Renal pelvis (tissue), 12 donors: ENCODE measurements at places on chromosomes 1 and 21.

DNA sequence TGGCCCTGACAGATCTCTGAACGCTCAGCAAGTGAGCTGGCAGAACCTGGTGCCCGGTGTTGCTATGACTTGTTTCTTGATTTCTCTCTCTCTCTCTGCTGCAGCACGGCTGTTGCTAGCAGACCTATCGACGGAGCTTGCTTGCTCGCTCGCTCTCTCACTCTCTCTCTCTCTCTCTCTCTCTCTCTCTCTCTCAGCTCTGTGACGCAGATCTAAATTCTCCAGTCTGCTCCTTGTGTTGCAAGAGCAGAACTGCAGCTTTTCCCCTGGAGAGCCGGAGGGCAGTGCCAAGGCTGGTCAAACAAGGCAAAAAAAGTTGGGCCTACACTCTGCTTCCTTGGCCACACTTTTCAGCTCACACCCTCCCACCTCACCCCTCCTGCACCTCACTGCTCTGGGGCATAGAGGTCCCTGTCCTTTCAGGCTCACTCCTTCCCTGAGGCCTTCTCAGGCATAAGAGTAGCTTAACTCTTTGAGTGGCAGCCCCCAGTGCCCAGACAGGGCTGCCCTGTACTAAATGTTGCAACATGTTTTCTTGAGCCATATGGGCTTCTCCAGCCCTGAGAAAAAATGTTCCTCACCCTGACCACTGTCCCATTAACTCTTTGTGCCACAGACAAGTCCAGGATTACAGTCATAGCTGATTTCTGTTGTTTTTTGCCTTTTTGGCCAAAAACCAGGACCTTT is 72.2 kb downstream of the CD46 start:
- DNase-seq, result peak; percentile 90

- no peak for DNase-seq
Measured at GRCh38 chr1:223748405-223748772, 36.0 kb downstream of the CAPN2 start.

- peak; percentile 87 for DNase-seq
Measured at GRCh38 chr1:1019122-1019999, 559 bp upstream of the AGRN start.

GRCh38 chr21:31855180-31855579 is 17.6 kb upstream of the HUNK start:
- no peak for DNase-seq

DNA sequence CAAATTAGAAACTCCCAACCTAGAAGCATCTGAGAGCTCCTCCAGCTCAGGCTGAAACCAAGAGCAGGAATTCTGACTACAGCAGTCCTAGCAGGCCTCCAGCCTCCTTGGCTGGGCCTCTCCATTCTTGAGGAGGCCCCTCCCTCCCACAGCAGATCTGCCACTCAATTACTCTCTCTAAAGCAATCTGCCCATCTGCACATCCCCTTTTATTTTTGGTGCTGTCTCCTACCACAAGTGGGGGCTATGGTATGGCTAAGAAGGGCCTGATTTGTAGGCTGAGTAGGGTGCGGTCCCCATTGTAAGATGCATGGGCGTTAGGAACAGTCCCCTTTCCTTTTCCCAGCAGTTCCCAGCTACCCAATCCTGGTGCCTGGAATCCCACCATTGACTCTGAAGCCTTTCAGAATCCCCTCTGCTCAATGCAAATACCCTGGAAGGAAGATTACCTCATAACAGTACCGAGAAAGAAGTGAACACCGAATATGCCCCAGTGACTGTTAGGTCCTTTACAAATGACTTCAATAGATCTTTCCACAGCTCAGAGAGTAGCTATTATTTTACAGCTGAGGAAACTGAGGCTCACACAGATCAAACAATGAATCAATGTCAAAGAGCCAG is 11.6 kb upstream of the TTC39A start:
- DNase-seq, result no peak

- DNase-seq, result no peak
Measured at GRCh38 chr1:40620586-40621210, 44.8 kb downstream of the RIMS3 start.

GRCh38 chr1:165945911-165946310 is 118.5 kb downstream of the UCK2 start:
- no peak for DNase-seq

DNA sequence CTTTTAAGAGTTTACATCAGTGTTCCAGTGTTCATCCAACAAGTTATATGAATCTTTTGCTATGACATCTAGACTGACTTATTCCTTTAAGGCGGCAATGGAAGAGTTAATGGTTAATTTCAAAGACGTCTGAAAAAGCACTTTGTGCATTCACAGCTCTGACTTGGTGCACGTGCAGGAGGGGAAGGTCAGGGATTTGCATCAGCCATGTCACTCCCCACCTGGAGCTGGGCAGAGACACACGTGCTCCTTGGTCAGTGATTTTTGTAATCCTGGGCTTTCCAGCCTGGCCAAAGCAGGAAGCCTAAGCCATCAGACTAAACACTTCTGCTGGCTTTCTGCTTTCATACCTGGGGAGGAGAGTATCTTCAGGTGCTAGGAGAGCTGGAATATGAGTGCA is 96.3 kb downstream of the ST3GAL3 start:
- DNase-seq, result no peak

DNA sequence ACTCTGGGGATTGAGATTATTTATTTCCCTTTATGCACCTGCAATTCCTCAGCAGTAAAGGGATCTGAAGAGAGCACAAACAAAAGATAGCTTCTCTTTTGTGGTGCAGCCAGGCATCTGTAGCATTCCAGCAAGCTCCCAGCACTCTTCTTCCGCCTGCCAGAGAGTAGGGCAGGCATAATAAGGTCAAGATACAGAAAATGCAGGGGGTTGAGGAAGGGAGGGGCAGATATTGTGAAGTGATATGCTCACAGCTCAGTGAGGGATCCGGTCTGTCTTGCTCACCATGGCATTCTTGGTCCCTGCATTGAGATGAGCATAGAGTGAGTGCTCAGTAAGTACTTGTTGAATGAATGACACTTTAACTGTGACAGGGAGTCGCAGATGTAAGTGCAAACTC is 23.9 kb downstream of the FASLG start:
- DNase-seq, result no peak

DNA sequence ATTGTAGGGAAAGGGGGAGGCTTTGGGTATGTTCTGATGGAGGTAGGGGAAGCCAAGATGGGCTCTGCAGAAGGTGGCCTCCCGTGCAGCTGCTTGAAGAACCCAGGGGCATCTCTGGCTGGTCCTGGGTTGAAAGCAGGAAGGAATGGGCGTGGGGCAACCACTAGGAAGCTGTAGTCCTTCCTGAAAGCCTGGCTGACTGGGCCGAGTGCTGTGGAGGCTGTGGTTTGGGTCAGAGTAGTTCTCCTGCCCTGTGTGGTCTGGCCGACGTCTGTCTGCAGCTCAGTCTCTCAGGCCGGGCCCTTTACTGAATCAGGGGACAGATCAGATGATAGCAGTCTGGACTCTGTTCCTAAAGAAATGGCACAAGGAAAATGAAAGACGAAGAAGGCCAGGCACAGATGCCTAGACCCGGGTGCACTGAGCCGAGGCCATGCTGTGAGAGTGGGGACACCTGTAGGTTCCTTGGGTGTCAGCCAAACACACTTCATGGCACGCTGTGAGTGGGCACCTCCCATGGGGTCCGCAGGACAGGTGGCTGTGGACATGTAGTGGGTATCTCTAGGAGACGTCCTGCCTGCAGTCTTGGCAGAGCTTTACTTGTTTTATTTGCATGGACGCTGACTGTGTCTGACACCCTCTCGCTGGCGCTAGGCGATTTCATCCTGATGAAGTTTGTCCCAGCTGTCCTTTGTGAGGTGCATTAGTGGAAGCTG is 87.0 kb downstream of the POFUT2 start:
- no peak for DNase-seq

DNA sequence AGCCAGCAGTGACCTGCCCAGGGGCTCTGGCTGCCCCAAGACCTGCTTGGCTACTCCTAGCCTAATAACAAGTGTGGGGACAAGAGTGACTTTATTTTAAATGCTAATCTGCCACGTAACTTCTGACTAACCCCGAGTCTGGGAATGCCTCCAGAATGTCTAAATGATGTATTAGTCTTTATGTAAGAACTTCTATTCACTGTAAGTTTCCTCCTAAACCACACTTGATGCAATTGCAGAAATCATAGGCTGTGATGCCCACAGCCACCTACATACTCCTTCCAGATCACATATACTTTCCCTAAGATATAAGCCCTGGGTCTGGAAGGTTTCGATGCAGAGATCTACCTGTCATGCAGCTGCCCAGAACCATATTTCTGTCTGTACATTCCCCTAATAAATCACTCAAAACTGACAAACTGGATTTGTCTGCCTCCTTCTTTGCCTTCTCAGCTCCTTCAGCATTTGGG is 5.9 kb upstream of the VPS45 start:
- peak; percentile 67 for DNase-seq

GRCh38 chr21:37220433-37220980 is 46.6 kb downstream of the VPS26C start:
- peak; percentile 48 for DNase-seq

DNA sequence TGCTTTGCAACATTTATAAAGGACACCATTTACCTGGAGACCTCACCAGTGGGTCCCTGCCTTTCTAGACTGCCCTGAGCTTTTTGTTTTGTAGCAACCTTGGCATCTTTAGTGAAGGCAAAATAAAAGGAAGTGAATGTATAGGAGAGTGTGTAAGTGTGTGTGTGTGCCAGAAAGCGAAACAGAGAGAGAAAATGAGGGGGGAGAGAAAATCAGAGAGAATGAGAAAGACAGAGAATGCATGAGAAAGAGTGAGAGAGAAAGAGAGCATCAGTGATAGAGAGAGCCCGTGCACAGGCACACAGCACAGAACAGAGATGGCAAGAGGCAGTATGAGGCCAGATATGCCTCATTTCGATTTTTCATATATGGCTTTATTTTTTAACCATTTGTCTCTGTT is 57.5 kb downstream of the HSD3B1 start:
- DNase-seq, result no peak

GRCh38 chr1:231862611-231863010 is 236.0 kb downstream of the DISC1 start:
- DNase-seq, result no peak

DNA sequence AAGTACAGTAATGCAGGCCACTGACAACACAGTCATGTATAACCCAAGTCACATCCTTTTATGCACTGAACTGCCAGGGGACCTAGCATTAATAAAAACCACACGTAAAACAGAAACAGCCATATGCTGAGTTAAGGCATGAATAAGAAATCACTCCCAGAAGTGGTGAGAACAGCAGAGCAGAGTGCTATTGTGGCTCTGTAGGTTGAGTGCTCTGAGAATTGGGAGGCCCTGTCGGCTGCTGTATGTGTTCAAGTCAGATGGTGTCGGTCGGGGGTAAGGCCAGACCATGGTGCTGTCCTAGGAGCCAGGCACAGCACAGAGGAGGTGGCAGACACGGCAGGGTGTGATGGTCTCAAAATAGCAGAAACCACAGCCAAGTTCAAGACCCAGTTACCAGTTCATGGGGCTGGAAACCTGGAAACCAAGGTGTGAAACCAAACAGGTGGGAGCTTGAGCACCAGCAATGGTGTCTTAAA is 126.6 kb upstream of the COA6 start:
- DNase-seq, result no peak

GRCh38 chr1:1161683-1162079 is 12.0 kb upstream of the TTLL10 start:
- no peak for DNase-seq

DNA sequence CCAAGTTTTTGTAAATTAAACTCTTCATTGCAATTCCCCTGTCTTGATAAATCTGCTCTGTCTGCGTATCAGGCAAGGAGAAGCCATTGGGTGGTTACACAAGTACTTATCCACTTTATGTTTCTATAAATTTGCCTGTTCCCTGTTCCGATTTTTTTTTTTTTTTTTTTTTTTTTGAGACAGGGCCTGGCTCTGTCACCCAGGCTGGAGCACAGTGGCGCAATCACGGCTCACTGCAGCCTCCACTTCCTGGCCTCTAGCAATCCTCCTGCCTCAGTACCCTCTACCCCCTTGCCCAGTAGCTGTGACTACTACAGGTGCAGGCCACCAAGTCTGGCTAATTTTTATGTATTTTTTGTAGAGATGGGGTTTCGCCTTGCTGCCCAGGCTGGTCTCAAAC is 11.1 kb upstream of the CSRP1 start:
- DNase-seq, result no peak

- DNase-seq, result no peak
Measured at GRCh38 chr1:54611621-54612020, 11.7 kb downstream of the FAM151A start.

GRCh38 chr1:92784021-92784638 is 778 bp downstream of the EVI5 start:
- DNase-seq, result peak; percentile 35

DNA sequence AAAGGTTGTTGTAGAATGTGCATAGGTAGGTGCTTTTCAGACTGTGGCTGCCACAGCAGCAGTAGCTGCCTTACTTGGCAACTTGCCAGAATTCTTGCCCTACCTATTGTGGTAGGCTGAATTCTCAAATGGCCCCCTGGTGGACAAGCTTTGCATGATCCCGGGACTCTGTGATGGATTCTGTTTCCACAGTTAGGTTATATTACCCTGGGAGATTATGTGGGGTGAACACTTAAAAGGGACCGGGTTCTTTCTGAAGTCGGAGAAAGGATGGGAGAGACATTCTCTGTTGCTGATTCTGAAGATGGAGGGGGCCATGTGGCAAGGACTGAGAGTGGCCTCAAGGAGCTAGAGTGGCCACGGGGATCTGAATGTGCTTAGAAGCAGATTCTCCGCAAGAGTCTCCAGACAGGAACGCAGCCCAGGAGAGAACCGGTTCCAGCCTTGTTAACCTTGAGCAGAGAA is 32.1 kb upstream of the KCNE1 start:
- DNase-seq, result no peak

GRCh38 chr1:33331444-33332356 is 10.8 kb upstream of the A3GALT2 start:
- DNase-seq, result no peak

- DNase-seq, result no peak
Measured at GRCh38 chr1:9035226-9035625, 9.0 kb upstream of the SLC2A7 start.

DNA sequence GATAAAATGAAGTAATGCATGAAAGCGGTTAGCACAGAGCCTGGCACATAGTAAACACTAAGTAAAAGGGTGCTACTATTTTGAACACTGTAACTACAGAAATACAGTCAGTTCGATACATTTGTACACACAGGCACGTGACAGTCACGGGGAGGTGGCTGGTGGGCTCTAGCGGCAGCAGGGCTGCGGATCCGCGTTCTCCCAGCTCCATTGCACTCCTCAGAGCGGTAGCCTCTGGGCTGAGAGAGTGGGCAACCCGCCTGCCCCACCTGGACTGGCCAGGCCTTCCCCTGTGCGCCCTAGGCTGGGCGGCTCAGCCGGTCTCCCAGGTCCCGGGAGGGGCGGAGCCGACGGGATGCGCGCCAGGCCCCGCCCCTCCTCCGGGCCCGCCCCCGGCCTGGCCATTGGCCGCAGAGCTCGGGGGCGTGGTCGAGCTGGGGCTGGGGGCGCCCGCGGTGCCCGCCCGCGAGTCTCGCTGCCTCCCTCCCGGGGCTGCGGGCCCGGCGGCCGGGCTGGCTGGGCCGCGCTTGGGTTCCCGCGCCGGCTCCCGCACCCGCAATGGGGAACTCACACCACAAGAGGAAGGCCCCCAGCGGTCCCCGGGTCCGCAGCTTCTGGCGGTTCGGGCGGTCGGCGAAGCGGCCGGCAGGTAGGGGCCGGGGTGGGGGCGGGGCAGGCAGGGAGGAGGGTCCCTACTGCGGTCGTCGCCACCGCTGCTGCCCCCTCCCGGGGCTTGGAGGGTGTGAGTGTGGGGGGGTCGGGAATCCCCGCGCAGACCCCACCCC is 51.2 kb upstream of the SYNC start:
- peak; percentile 86 for DNase-seq
